Body of pancreas (tissue), 4 donors: ENCODE measurements at places on chromosomes 12 and 14. TPM values are rescaled to one million over a fixed set of nuclear protein-coding genes. Genes with fewer than 3 reads are reported as not detected.

- no peak overlapping the region for H3K27ac ChIP-seq
- no peaks in the 10 kb centered on the region for H3K36me3 ChIP-seq
- DNase-seq, result no peak
- no peaks in the 10 kb centered on the region for H3K27me3 ChIP-seq
- no peak overlapping the region for H3K4me3 ChIP-seq
Measured at GRCh38 chr12:11702959-11703358, 53.5 kb downstream of the ETV6 start.

DNA sequence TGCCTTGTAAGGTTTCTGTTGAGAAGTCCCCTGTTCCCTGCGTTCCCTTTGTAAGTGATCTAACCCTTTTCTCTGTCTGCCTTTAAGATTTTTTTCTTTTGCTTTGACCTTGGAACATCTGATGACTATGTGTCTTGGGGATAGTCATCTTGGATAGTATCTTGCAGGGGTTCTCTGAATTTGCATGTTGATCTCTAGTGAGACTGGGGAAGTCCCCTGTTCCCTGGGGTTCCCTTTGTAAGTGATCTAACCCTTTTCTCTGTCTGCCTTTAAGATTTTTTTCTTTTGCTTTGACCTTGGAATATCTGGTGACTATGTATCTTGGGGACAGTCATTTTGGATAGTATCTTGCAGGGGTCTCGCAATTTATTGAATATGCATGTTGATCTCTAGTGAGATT is 38.2 kb upstream of the TMX1 start:
- H3K4me3 ChIP-seq, result no peak overlapping the region
- no peak for DNase-seq
- no peaks in the 10 kb centered on the region for H3K36me3 ChIP-seq

GRCh38 chr14:40188006-40188405 is 755.8 kb upstream of the FBXO33 start:
- no peaks in the 10 kb centered on the region for H3K27me3 ChIP-seq
- H3K4me3 ChIP-seq, result no peak overlapping the region
- no peaks in the 10 kb centered on the region for H3K36me3 ChIP-seq
- H3K4me1 ChIP-seq, result no peaks in the 10 kb centered on the region
- H3K27ac ChIP-seq, result no peak overlapping the region
- DNase-seq, result no peak

DNA sequence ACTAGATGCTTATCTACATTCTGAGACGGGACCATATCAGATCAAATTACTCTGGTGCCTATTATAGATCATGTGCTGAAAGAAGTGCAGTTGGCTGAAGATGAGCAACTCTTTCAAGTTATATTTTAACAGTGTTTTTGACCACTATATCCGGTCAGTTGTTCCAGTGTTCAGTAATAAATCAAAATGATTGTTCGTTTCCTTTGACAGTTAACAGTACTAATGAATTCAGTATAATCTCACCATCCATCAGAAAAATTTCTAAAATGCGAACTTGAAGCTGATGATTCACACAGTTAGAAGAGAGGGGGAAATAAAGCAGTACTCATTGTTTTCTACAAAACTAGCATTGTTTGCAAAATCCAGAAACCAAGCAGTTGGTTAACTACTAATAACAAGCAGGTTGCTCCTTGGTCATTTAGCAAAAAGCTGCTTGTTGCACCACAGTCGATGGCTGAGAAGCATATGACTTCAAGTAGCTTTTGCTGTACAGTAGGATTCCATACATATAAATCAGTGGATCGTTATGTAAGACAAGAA is 2.3 kb downstream of the RPS6KA5 start:
- peaks cover 6% of the 10 kb centered on the region for H3K4me1 ChIP-seq
- DNase-seq, result no peak
- no peak overlapping the region for H3K27ac ChIP-seq
- H3K27me3 ChIP-seq, result no peaks in the 10 kb centered on the region

DNA sequence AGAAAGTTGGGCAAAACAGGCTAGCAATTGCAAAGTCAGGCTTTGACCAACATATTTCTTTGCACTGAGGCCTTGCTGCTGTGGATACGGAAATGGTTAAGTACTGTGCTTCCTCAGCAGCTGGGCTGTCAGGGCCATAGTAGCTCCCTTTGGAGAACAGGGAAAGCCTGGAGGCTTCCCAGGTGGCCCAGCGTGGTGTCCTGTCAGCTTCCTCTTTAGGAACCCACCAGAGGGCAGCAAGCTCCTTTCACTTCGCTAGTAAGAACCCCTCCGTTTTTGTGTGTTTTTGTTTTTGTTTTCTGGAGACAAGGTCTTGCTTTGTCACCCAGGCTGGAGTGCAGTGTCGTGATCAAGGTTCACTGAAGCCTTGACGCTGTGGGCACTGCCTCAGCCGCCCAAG is 1.7 kb upstream of the CFAP251 start:
- no peak overlapping the region for H3K4me3 ChIP-seq
- H3K27me3 ChIP-seq, result no peaks in the 10 kb centered on the region
- no peak overlapping the region for H3K27ac ChIP-seq
- peaks cover 11% of the 10 kb centered on the region for H3K36me3 ChIP-seq

DNA sequence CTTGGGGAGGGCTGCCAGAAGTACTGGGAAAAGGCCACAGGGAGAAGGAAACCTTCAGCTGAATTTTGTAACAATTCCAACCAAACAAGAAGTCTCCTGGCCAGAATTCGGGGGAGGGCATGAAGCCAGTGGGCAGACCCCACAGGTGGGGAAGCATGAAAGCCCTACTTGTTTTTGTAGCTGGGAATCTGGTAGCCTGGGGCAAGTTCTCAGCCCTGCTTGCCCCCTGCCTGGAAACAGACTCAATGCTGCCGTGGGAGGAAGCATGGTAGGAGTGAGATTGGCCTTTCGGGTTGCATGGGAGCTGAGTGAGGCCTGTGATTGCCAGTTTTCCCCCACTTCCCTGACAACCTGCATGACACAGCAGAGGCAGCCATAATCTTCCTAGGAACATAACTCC is 259.2 kb upstream of the RMST start:
- no peaks in the 10 kb centered on the region for H3K27me3 ChIP-seq
- no peak for DNase-seq
- H3K4me3 ChIP-seq, result no peak overlapping the region

GRCh38 chr14:105015905-105016304 is 5.0 kb downstream of the CDCA4 start:
- H3K27me3 ChIP-seq, result no peaks in the 10 kb centered on the region
- DNase-seq, result no peak
- H3K4me3 ChIP-seq, result no peak overlapping the region
- H3K27ac ChIP-seq, result no peak overlapping the region
- H3K36me3 ChIP-seq, result no peaks in the 10 kb centered on the region
- peaks cover 22% of the 10 kb centered on the region for H3K4me1 ChIP-seq

- no peak overlapping the region for H3K27ac ChIP-seq
- H3K4me1 ChIP-seq, result no peaks in the 10 kb centered on the region
- DNase-seq, result no peak
- H3K36me3 ChIP-seq, result no peaks in the 10 kb centered on the region
Measured at GRCh38 chr14:96832351-96832750, 35.2 kb downstream of the VRK1 start.

DNA sequence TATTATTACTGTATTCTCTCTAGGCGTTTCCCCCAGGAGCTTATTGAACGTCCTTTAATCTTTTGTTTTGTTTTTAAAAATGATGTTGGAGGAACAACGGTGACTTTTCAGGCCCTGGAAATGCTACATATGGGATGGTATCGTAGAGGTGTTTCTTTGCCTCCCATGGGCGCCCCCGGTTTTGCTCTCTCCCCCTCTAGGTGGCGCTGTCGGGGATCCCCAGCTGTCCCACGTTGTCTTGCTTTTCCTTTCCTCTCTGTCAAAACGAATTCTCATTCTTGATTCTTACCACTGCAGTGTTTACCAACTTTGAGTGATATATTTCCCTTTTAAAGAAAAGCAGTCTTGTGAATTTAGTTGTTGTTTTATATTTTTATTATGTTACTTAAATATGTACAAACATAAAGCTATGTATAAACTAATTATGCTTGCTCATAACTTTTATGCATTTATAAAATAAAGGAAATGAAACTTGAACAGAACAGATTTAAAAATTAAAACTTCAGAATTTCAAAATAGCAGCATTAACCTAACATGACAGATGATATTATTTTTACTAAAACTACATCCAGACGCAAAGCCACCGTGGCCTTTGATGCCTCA is 171.9 kb downstream of the RGS6 start:
- DNase-seq, result peak; percentile 13
- no peak overlapping the region for H3K4me3 ChIP-seq
- H3K27ac ChIP-seq, result no peak overlapping the region
- H3K27me3 ChIP-seq, result no peaks in the 10 kb centered on the region

GRCh38 chr12:15270591-15270990 is 49.4 kb upstream of the RERG start:
- H3K27me3 ChIP-seq, result no peaks in the 10 kb centered on the region
- no peak for DNase-seq
- no peak overlapping the region for H3K27ac ChIP-seq
- H3K4me3 ChIP-seq, result no peak overlapping the region

DNA sequence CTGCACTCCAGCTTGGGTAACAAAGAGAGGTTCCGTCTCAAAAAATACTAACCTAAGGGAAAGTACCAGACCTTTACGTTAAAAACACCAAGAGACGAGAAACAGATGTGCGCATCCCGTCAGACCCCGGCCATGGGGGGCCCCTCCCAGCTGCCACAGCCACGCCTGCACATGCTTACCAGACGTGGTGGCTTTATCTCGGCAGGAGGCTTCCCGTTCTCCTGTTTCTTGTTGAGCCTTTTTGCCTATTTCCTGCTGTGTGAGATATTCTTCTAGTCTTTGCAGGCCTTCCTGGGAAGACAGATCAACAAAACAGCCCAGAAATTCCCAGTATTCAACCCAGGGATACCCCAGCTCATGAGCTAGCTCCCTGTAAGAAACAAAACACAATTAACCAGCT is 23.6 kb downstream of the PGAM5 start:
- no peak overlapping the region for H3K4me3 ChIP-seq
- no peaks in the 10 kb centered on the region for H3K27me3 ChIP-seq
- DNase-seq, result no peak
- H3K36me3 ChIP-seq, result peaks cover 11% of the 10 kb centered on the region
- H3K27ac ChIP-seq, result no peak overlapping the region

The TMCC3 gene
- total RNA-seq, result 3.6 TPM

The PLEKHG7 gene
- 0.33 TPM for total RNA-seq

The TAS2R30 gene
- 9.2 TPM for total RNA-seq

The KRT83 gene
- total RNA-seq, result not detected

The KRT71 gene
- total RNA-seq, result not detected

The PROX2 gene
- 0.52 TPM for total RNA-seq
